K562 (cell line): ENCODE measurements at places on chromosomes 6 and 20.

GRCh38 chr6:121557146-121557940, 121.9 kb downstream of the GJA1 start:
- no peak for DNase-seq

GRCh38 chr20:33830371-33830770, 19.2 kb downstream of the CHMP4B start:
- DNase-seq, result no peak

DNA sequence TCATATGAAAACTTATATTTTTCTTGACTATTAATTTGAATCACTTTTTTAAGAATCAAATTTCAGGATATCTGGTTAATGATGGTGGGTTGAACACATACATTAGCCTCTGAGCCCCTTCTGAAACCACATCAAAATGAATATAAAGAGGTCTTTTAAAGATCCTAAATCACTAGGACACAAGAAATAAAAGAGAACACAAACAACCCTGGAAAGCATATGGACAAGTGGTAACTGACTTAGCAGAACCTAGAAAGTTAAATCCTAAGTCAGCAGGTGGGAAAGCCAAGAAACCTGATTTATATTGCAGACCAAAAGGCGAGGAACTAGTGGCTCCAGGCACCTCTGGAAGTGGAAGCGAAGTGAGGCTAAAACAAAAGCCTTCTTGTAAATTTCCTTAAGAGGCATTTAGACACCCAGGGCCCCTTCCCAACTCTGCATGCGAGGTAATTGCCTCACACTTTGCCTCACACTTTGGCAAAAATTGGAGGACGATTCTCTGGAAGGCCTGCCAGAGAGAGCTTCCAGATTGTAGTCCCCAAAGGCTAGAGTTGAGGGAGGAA, 293.9 kb downstream of the KHDC1L start:
- DNase-seq, result no peak

DNA sequence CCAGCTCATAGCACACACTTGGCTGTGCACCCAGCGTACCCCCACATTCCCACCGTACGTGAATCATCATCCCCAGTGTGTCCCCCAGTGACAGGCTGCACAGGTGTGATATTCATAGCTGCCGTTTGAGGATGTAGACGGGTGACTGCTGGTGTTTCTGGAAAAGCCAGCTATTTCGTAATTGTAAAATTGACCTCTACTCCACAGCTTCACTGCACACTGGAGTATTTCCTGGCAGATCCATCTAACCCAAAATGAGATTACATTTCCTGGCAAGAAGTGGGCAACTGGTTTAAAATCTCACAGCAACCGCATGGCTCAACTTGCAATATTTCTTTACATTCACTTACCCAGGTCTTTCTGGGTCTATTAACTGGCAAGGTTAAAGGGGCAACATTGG, 30.3 kb downstream of the CD83 start:
- no peak for DNase-seq

GRCh38 chr20:34364223-34364506, 1.1 kb downstream of the ITCH start:
- no peak for DNase-seq

DNA sequence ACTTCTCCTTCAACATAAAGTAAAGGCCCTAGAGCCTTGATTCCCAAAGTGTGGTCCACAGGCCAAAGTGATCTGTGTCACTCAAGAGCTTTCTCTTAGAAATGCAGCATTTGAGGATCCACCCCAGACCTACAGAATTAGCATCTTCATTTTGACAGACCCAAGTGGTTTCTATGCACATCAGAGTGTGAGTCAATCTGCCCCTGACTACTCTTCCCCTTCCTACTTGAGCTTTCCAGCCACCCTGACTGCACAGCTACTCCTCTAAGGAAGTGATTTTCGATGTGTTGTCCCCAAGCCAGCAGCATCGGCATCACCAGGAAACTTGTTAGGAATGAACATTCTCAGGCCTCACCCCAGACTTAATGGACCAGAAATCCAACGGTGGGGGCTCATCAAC, 2.6 kb downstream of the MEP1A start:
- no peak for DNase-seq

- no peak for DNase-seq
Observed at GRCh38 chr6:113299531-113299930, 557.6 kb upstream of the MARCKS start.

- DNase-seq, result no peak
Observed at GRCh38 chr20:17992224-17992637, 23.4 kb downstream of the MGME1 start.

GRCh38 chr20:62347445-62347844, 19.7 kb downstream of the LAMA5 start:
- DNase-seq, result no peak

- DNase-seq, result no peak
Observed at GRCh38 chr6:34462010-34462409, 3.9 kb upstream of the PACSIN1 start.

GRCh38 chr6:7910654-7911344, at the start of gene TXNDC5:
Gene TXNDC5 (minus strand): TSS chr6:7910788. CDS start chr6:7910776, 12 bp downstream.
- DNase-seq, result peak; percentile 87
